ENCODE measurements at places on chromosomes 12 and 14.

GRCh38 chr12:43436597-43436996 is 115.4 kb downstream of the ADAMTS20 start:
- no peak for DNase-seq

DNA sequence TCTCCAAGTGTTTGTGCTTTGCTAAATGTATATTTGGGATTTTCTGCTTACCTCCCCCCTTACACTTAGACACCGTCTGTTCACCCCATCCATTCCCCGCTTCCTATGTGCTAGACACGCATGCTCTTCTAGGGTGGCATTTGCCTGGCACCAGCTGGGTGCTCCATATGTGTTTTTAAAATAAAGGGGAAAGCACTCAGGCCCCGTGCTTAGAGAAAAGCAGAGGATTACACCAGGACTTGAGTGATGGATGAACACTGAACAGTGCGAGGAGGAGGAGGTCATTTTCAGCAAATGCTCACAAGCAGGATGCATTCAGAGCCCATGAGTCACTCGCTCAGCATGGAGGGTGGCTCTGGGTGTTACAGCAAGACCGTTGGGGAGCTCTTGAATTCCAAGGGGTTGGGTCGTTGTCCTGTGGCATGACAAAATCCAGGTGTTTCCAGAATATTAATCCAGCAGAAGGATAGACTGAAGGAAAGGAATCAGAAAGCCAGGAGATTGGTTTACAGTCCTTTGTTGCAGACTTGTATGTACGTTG is 2.9 kb upstream of the BDKRB1 start:
- DNase-seq, result no peak

DNA sequence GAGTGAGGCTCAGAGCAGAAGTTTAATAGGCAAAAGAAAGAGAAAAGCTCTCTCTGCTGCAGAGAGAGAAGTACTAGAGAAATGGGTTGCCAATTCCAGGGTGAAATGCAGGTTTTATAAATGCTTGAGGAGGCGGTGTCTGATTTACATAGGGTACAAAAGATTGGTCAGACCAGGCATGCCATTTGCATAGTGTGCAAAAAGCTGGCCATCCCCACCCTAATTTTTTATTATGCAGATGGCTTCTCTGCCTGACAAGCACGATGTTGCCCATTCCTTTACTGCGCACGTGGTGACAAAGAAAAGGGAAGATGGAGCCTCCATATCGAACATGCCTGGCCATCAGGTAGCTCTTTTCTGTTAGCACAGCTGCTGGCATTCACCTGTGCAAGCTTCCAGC is 209.3 kb upstream of the PPFIA2 start:
- DNase-seq, result no peak

- DNase-seq, result no peak
These were observed 292.9 kb downstream of the RAD51B start for GRCh38 chr14:68112442-68112841.

DNA sequence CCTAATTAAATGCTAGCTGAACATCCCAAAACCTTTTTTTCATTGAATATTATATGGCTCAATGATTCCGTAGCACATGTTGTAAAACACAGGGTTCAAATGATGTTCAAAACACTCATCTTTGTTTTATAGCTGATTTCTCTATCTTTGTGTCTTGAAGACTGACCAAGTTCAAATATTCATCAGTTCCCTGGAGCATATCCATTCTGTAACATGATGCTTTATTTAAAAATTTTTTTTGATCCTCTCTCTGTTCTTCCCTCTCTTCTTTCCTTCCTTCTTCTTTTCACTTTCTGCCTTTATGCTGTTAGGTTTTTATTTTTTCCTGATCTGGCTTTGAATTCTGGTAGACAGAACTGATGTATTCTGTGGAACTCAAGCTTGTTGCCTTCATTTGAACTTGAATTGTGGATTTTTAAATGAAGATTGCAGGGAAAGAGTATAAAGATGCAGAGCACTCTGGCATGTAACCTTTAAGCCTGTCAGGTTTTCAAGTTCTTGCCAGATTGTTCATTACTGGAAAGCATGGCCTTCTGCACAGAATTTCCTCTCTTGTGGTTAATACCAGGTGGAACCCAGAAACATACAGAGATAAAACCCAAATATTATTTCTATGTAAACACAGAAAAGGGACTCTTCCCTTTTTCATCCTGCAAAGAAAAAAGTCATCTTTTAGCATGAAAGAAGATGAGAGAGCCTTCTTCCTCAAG is 39.5 kb downstream of the PROX2 start:
- no peak for DNase-seq

- DNase-seq, result no peak
These were observed 58.6 kb downstream of the MON2 start for GRCh38 chr12:62525271-62525670.

DNA sequence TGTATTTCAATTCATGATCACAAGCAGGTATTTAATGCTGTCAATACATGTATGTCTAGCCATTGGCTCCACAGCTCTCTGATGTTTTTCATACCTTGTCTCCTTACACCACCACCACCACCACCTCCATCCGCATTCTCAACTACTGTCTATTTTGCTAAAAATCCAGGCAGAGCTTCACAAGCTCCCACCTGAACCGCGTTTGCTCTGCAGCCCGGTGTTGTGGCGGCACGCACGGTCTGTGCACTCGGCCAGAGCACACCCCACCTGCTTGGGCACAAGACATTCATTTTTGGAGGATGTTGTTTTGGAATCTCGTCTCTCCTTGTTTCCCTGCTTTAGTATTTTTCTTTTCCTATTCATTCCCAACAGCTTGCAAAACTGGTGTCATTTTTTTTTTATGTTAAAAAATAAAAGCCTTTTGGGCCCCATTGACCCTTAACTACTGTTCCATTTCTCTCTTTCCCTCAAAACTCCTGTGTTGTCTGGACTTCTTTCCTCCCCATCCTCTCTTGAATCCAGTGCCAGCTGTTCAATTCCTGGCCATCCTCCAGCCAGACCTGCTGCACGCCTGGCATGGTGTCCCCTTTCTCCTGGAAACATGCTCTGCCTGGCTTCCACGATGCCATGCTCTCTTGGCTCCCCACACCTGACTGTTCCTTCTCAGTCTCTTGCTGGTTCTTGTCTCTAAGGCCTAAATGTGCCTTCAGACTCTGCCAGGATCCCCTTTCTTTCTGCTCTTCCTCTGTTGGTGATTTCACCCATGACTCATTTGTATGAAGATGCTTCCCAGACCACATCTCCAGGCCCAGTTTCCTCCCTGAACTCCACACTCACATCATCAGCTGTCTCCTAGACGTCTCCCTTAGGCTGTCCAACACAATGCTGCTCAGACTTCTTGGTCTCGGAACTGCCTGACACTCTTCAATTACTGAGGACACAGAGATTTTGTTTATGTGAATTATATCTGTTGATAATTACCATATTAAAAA is 37.9 kb downstream of the PIWIL1 start:
- no peak for DNase-seq

DNA sequence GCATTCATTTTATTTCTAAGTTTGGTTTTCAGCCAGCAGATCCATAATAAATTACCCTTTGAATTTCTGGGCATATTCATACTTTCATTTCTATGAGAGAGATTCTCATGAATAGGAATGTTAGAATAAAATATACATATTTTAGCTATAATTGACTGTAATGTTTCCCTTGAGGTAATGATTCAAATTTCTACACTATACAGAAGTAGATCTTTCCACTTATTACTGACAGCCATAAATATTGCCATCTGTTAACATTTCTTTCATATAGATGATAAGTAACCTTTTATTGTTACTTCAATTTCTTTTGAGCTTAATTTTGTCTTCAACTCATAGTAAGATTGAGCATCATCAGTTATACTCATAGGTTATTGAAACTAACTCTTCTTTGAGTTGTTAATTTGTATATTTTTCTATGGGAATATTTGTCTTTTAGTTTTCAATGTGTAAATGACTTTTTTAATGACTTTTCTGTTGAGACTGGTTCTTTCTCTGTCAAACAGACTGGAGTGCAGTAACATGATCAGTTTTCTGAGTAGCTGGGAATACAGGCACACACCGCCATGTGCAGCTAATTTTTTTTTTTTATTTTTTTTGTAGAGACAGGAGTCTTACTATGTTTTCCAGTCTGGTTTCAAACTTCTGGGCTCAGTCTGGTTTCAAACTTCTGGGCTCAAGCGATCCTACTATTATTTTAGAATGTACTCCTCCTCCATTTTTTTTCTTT is 991.6 kb downstream of the SLC6A15 start:
- no peak for DNase-seq

DNA sequence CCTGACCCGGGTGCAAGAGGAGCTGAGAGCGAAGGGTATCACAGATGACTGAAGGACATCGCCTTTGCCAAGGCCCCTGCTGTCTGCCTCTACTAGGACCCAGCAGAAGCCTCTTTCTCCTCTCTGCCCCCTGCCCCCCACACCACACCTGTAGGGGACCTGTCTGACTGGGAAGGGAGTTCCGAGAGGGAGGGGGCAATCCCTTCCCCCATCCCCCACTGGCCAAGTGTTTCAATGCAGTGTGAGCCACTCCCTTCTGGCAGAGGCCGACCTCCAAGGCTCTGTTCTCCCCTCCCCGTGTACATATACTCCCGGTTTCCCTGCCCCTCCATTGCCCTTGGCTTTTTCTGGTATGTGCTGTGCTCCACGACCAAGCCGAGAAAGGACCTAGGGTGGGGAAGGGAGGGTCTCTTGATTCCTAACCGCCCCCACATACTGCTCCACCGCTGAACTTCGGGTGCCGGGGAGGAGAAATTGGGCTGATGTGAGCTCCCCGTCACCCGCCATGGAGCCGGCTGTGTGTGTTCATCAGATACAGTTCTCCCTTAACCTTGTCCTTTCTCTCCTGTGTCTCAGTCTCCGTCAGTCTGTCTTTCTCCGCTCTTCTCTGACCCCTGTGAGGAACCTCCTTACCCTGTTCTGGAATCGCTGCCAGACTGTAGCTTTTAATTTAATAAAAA is 2.0 kb upstream of the ARHGEF25 start:
- DNase-seq, result no peak

DNA sequence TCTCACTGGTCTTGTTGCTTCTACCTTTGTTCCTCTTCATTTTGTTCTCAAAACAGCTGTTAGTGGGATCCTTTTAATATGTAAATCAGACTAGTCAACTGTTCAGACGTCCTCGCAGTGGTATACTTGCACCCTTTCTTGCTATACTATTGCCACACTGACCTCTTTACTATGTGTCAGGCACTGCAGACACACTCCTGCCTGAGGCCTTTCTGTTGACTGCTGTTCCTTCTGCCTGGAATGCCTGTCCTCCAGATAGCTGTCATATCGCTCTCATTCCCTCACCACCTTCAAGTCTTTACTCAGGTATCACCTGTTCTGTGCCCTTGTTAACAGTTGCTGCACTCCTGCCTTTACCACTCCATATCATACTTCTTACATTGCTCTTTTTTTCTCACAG is 90.0 kb upstream of the TMEM263 start:
- DNase-seq, result no peak

DNA sequence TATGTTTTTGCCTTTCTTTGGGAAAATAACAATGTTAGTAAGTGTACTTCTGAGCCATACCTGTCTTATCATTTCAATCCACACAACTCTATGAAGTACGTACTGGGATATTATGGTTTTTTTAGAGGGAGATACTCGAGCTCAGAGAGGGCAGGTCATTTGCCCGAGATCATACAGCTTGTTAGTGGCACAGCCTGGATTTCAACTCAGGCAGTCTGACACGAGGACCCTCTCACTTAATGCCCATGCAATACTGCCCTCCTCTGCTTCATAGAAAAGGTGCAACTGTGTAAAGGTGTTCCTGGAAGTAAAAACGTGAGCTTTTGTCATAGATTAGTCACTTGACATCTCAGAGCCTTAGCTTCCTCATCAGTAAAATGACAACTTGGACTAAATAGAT is 128.0 kb downstream of the NDUFA12 start:
- no peak for DNase-seq
